ENCODE measurements at places on chromosomes 1 and 21.

- no peak for DNase-seq
Measured at GRCh38 chr1:57376041-57376440, 47.8 kb downstream of the DAB1 start.

DNA sequence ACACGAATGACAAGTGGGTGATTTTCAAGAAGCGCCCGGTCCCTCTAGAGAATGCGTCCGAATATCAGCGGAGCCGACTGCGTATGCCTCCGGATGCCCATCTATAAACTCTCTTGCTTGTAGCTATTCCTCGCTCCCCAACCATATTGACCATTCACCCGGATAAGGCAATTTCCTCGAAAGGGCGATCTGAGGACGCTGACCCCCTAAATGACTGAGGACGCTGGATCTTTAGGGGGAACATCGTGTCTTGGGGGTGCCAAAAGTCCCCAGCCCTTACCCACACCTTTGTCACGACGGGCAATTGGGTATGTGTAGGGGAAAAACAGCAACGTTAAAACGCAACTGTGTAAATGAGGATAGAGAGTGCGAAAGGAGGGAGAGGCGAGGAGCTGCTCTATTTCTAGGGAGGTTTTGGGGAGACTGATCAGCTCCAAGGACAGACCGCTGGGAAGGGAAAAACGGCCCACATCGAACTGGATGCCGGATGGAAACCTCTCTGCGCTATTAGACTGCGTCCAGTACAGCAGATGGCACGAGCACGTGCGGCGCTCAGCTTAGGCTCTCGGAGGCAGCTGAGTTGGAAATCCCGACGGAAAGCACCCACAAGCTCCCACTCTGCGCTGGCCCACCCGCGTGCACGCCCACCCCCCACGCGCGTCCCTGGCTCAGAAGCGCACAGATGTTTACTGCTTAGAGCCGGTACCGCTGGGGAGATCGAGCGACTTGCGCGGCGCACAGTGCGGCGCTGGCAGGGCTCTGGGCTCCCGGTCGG lies 2.9 kb upstream of the PRRX1 start:
- DNase-seq = peak; percentile 23

GRCh38 chr1:244836135-244836521 lies 670 bp downstream of the COX20 start:
- peak; percentile 35 for DNase-seq

DNA sequence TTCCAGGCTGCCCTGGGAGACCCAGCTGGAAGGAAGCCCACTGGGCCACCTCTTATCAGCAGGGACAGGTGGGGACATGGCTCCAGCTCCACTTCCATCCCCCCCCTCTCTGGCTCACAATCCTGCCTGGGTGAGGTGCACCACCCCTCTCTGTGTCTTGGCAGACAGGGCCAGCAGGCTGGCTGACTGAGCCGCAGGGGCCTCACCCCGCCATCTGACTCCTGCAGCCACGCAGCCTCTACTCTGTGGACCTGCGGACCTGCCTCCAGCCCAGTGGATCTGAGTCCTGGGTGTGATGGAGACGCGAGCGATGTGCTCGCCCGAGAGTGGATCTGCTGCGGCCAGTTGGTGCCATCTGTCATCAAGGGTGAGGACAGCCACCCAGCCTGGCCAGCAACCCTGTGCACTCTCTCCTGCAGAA lies 30.1 kb downstream of the RCC2 start:
- no peak for DNase-seq

DNA sequence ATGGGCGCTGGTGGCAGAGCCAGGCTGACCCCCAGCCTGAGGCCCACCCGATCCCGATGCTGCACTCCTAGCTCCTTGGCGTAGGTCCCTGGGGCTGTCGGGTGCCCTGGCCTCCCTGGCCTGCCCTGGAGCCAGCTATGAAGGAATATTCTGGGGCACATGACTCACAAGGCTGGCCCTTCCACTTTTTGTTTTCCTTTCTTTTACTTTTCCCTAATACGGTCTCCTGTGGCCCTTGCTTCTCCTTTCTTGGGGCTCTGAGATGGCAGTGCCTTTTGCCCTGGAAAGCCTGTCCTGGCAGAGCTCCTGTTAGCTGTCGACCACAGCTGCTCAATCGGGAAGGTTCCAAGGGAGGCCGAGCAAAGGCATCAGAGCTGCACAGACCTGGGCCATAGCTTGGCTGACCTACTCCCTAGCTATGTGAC lies 22.1 kb downstream of the ARHGEF10L start:
- DNase-seq = no peak

DNA sequence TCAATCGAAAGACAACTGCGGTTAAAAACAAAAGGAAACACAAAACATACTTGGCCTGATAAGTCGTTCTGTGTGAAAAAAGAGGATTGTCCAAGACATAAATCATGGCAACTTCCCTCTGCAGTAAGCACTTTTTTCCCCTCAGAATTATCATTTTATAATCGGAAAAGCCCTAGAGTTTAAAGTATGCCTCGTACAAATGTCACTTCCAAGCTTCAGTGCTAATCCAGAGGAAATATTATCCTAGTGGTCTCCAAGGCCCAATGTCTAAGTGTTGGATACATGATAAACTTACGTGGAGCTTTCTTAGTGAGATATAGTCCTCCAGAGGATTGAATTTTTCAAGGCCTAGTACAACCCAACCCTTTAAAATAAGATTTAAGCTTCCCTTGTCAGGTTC lies 11.2 kb upstream of the NTMT2 start:
- DNase-seq = no peak

DNA sequence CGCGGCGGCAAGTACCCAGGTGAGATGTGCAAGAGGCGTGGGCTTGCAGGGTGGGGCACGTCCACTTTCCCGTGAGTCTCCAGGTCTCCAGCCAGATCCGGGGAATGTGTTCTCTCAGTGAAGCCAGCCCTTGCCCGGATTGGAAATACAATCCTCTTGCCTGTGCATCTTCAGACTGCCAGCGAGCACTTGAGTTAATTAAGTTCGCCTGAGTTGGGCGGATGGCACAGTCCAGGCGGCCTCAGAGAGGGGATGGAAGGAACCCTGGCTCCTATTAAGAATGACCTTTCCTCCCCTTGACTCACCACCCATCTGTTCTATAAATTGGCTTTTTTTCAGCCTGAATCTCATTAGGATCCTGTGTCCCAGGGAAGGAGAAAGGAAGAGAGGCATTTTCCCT lies 33.3 kb upstream of the CNTN2 start:
- DNase-seq = no peak

- DNase-seq = no peak
Measured at GRCh38 chr21:23732776-23733175, 1874.5 kb downstream of the MRPL39 start.

DNA sequence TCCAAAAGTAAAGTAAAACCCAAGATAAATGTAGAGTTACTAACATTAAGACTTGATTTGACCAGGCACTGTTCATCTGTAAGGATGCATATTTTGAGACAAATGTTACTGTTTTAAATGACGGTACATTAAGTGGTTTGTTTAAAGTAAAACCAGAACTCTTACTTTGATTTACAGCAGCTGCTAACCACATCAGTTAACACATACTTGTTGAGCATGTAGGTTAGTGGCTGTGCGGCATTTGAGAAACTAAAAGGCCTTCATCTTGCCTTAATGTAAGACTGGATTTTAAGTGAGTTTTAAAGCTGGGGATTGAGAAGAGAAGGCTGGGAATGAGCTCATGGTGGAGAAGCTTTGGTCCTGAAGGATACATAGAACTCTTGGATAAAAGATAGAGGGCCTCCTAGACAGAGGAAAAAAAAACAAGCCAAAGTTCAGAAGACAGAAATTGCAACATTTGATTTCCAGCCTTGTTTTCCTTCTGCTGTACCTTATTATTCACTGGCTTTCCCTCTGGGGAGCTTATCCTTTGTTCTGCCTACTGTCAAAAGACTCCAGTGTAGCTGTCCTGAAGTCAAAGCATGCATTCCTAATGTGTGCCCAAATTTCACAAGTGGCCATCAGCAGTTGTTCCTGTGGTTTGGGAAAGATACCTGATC lies 66.6 kb downstream of the MTR start:
- no peak for DNase-seq

- no peak for DNase-seq
Measured at GRCh38 chr1:168629466-168629865, 53.1 kb downstream of the XCL1 start.

DNA sequence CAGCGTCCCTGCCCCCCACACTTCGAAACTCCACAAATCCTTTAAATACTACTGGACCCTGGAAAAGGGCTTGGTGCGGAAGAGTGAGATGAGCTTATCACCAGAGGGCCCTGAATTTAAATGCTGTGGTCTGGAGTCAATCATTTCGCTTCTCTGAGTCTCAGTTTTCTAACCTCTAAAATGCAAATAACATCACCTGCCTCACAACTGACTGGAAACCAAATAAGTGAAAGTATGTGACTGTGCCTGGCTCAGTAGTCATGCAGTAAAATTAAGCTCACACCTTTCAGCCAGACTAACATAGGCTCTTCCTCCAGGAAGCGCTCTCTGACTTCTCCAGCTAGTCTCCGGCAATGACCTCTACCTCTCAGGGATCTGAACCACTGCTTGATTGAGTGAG lies 4.2 kb downstream of the GJA4 start:
- DNase-seq = no peak

DNA sequence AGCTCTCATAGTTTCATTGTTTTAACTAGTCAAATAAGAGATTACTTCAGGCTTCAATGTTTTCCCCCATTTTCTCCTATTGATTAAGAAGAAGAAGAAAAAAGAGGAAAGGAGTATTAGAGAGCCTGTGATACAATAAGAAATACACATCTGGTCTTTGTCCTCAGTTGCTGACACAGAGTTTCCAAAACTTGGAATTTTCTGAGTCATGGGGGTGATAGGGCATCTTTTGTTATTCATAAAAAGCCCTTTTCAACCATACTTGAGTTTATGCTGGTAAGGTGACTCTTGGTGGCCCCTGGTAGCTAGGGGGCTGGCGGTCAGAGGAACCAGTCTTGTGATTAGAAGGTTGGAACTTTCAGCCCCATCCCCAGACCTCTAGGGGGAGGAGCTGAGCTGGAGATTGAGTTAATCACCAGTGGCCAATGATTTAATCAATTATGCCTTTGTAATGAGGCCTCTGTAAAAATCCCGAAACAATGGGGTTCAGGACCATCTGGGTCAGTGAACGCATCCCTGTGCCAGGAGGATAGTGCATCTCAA lies 28.9 kb upstream of the KLF18 start:
- peak; percentile 25 for DNase-seq

GRCh38 chr1:89454845-89455521 lies 69.6 kb upstream of the LRRC8B start:
- peak; percentile 43 for DNase-seq

DNA sequence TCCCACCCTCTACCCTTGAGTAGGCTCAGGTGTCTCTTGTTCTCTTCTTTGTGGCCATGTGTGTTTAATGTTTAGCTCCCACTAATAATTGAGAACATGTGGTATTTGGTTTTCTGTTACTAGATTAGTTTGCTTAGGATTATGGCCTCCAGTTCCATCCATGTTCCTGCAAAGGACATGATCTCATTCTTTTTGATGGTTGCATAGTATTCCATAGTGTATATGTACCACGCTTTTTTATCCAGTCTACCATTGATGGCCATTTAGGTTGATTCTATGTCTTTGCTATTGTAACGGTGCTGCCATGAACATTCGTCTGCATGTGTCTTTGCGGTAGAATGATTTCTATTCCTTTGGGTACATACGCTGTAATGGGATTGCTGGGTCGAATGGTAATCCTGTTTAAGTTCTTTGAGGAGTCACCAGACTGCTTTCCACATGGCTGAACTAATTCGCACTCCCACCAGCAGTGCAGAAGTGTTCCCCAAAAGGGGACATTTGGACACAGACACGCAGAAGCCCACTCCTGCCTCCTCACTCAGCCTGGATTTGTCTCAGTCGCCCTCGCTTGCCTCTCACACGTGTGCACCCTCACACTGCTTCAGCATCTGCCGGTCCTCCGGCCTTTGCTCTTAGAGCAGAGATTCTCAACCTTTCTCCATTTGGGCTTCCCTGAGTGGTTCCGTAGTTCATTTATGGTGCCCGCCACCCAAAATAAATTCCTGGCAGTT lies 3.7 kb downstream of the MX2 start:
- DNase-seq = no peak

DNA sequence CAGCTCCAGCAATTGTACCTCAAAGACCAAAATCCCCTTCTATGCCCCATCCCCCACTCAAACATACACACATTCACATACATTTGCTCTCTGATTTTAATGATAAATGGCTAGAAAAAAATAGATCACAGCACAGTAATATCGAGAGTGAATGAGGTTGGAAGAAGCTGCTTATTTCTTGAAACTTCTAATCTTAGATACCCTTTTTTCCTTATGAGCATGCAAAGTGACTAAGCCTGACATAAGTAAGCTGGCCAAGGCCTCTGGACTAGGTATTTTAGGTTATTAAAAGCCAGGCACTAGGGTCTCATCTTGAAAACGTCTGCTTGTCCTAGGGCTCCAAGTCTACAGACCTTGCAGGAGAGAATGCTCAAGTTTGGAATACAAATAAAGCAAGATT lies 133.6 kb downstream of the TGFBR3 start:
- DNase-seq = no peak

- no peak for DNase-seq
Measured at GRCh38 chr1:112271270-112271669, 124.7 kb upstream of the CTTNBP2NL start.

Data from iris pigment epithelial cell (primary cell).